Sciatic nerve (tissue), 2 donors: ENCODE measurements at places on chromosomes 7 and 10. TPM values are rescaled to one million over a fixed set of nuclear protein-coding genes. Genes with fewer than 3 reads are reported as not detected.

The ZNF503 gene
- total RNA-seq: 30.2 TPM

The GSTK1 gene
- 155 TPM for total RNA-seq

The NKX2-3 gene
- total RNA-seq: not detected

The CNTNAP2 gene
- total RNA-seq: 0.49 TPM

The BAMBI gene
- 15.6 TPM for total RNA-seq

The NXPH1 gene
- not detected for total RNA-seq

The SPDYE9 gene
- not detected for total RNA-seq

The LLCFC1 gene
- not detected for total RNA-seq

The ATG9B gene
- 0.67 TPM for total RNA-seq

The GPR158 gene
- total RNA-seq: 0.04 TPM

The CFAP43 gene
- 0.98 TPM for total RNA-seq

The ADCYAP1R1 gene
- 9.1 TPM for total RNA-seq

The MALRD1 gene
- total RNA-seq: 4.5 TPM

The SLC39A12 gene
- total RNA-seq: not detected

The GOLGA7B gene
- total RNA-seq: 4.6 TPM

The APBB1IP gene
- 17.0 TPM for total RNA-seq

The NUTM2E gene
- not detected for total RNA-seq

The ATOH7 gene
- total RNA-seq: 0.22 TPM

The ICA1 gene
- 27.0 TPM for total RNA-seq

The KNDC1 gene
- total RNA-seq: 7.1 TPM

The PLXDC2 gene
- total RNA-seq: 118 TPM

The PNLIPRP1 gene
- total RNA-seq: 1.2 TPM

The FAM241B gene
- 6.1 TPM for total RNA-seq

The GBF1 gene
- 39.5 TPM for total RNA-seq

The PRSS2 gene
- total RNA-seq: 6.0 TPM

The CYP2E1 gene
- total RNA-seq: 5.7 TPM

The TWIST1 gene
- total RNA-seq: 14.7 TPM

The OR6B1 gene
- total RNA-seq: not detected

The ABCB4 gene
- 3.3 TPM for total RNA-seq
